ENCODE measurements at places on chromosomes 3 and 15.

- DNase-seq = no peak
- no peaks in the 10 kb centered on the region for H3K27me3 ChIP-seq
- H3K36me3 ChIP-seq = no peaks in the 10 kb centered on the region
- no peak overlapping the region for H3K27ac ChIP-seq
These were observed 226.7 kb upstream of the ALCAM start for GRCh38 chr3:105139881-105140560.

- no peak for DNase-seq
- H3K27me3 ChIP-seq = no peaks in the 10 kb centered on the region
- H3K36me3 ChIP-seq = no peaks in the 10 kb centered on the region
- H3K4me1 ChIP-seq = no peaks in the 10 kb centered on the region
- H3K4me3 ChIP-seq = no peak overlapping the region
These were observed 55.4 kb upstream of the SEC13 start for GRCh38 chr3:10376353-10376752.

DNA sequence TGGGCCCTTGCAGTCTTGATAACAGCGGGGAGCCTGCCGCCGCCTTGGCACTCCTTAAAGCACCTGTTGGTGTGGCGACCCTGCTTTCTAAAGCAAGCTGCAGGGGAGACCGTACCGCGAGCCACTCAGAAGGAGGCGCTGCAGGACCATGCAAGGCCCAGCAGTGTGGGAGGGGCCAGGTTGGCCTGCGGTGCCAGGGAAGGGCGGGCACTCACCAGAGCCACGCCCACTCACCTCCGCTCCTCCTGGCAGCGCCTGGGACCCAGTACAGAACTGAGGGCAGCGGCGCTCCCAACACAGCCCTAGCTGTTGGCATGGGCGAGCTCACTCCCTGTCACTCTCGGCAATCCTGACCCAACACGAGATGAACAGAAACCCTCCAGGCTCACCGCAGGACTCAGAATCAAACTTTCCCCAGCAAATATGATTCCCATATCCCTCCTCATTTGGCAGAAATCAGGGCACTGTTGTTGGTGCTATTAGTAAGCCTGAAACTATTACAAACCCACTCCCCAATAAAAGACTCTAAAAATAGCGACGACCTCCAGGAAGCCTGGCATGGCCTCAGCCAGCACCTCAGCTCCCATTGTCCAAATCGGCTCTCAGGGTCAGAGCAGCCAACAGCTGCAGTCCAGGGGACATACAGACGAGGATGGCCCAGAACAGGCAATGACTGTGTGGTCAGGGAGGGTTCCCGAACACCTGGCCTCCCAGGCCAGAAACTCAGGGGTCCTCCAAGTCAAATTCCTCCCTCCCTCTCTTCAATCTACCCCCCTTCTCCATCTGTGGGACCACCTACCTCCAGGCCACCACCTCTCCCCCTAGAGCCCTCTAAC is 77.2 kb downstream of the TBC1D2B start:
- DNase-seq = peak; percentile 81
- H3K27me3 ChIP-seq = no peaks in the 10 kb centered on the region

- peak; percentile 78 for DNase-seq
- no peaks in the 10 kb centered on the region for H3K27me3 ChIP-seq
- no peak overlapping the region for H3K4me3 ChIP-seq
- peak overlapping the region; percentile 53 for H3K27ac ChIP-seq
These were observed 46.9 kb upstream of the SPRED1 start for GRCh38 chr15:38205526-38206272.

- no peak for DNase-seq
- H3K36me3 ChIP-seq = peaks cover 31% of the 10 kb centered on the region
- no peaks in the 10 kb centered on the region for H3K27me3 ChIP-seq
- H3K27ac ChIP-seq = no peak overlapping the region
- no peaks in the 10 kb centered on the region for H3K4me1 ChIP-seq
These were observed 24.1 kb downstream of the GYG1 start for GRCh38 chr3:149015393-149015792.

DNA sequence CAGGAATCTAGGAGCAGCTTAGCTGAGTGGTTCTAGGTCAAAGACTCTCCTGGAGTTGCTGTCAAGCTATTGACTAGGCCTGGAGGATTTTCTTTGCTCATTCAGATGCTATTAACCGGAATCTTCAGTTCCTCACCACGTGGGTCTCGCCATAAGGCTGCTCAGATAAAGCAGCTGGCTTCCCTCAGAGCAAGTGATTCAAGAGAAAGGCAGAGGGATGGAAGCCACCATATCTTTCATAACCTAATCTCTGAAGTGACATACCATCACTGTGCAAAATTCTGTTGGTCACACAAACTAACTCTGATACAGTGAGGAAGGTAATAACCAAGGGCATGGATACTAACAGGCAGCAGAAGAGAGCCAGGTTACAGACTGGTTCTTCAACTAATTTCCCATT is 72.7 kb upstream of the FLNB start:
- no peaks in the 10 kb centered on the region for H3K4me1 ChIP-seq
- no peaks in the 10 kb centered on the region for H3K27me3 ChIP-seq
- no peak overlapping the region for H3K27ac ChIP-seq
- no peak for DNase-seq
- H3K36me3 ChIP-seq = peaks cover 5% of the 10 kb centered on the region

DNA sequence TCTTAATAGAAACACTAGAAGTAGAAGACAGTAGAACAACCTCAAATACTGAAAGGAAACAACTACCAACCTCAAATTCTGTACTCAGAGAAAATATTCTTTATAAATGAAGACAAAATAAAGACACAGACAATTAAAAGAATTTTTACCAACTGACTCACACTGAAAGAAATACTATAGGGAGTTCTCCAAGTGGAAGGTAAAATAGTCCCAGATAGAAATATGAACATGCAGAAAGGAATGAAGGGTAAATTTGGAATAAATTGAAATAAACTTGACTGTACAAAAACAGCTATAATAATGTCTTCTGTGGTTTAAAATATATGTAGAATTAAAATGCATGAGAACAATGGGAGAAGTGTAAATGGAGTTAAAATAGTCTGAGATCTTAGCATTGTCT is 36.7 kb upstream of the CCDC174 start:
- H3K27ac ChIP-seq = no peak overlapping the region
- no peak overlapping the region for H3K4me3 ChIP-seq
- no peaks in the 10 kb centered on the region for H3K4me1 ChIP-seq
- no peak for DNase-seq
- peaks cover 26% of the 10 kb centered on the region for H3K27me3 ChIP-seq

- no peaks in the 10 kb centered on the region for H3K27me3 ChIP-seq
- H3K27ac ChIP-seq = no peak overlapping the region
- no peak overlapping the region for H3K4me3 ChIP-seq
- no peaks in the 10 kb centered on the region for H3K36me3 ChIP-seq
These were observed 10.8 kb upstream of the SLC6A20 start for GRCh38 chr3:45807133-45807532.

GRCh38 chr3:159170436-159171003 is 368.7 kb downstream of the MFSD1 start:
- no peaks in the 10 kb centered on the region for H3K4me1 ChIP-seq
- H3K4me3 ChIP-seq = no peak overlapping the region
- peak overlapping the region; percentile 46 for H3K27ac ChIP-seq
- DNase-seq = no peak
- no peaks in the 10 kb centered on the region for H3K36me3 ChIP-seq

- H3K27me3 ChIP-seq = no peaks in the 10 kb centered on the region
- no peak for DNase-seq
- H3K4me3 ChIP-seq = no peak overlapping the region
- H3K36me3 ChIP-seq = no peaks in the 10 kb centered on the region
- H3K4me1 ChIP-seq = peaks cover 4% of the 10 kb centered on the region
- no peak overlapping the region for H3K27ac ChIP-seq
These were observed 25.3 kb upstream of the TM4SF4 start for GRCh38 chr3:149449182-149449581.

DNA sequence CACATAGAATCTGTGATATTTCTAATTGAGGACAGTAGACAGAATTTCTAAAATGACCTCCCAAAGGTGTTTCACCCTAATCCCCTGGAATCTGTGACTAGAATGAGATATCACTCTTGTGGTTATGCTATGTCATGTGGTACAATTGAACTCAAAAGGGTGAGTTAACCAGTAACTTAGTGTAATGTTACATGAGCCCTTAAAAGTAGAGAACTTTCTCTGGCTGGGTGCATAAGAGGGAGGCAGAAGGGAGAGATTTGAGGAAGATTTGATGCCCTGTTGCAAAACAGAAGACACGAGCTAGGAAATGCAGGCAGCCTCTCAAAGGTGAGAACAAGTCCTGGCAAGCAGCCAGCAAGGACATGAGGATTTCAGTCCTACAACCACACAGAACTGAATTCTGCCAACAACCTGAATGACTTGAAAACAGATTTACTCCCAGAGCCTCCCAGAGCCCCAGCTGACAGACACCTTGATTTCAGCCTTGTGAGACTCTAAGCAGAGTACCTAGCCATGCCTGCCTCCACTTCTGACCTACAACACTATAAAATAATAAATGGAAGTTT is 160.3 kb downstream of the MTHFS start:
- H3K36me3 ChIP-seq = no peaks in the 10 kb centered on the region
- no peak overlapping the region for H3K4me3 ChIP-seq
- DNase-seq = no peak
- H3K27me3 ChIP-seq = no peaks in the 10 kb centered on the region
- H3K27ac ChIP-seq = no peak overlapping the region
- H3K4me1 ChIP-seq = no peaks in the 10 kb centered on the region

GRCh38 chr15:101451846-101452245 is 37.7 kb downstream of the PCSK6 start:
- H3K4me1 ChIP-seq = peaks cover 16% of the 10 kb centered on the region
- no peaks in the 10 kb centered on the region for H3K27me3 ChIP-seq
- H3K4me3 ChIP-seq = no peak overlapping the region
- H3K36me3 ChIP-seq = no peaks in the 10 kb centered on the region

- no peak overlapping the region for H3K27ac ChIP-seq
- no peak for DNase-seq
- no peaks in the 10 kb centered on the region for H3K27me3 ChIP-seq
- no peak overlapping the region for H3K4me3 ChIP-seq
These were observed 33.0 kb downstream of the DNAH1 start for GRCh38 chr3:52349131-52349530.

- no peak overlapping the region for H3K4me3 ChIP-seq
- H3K27ac ChIP-seq = no peak overlapping the region
These were observed 158.8 kb downstream of the SLCO3A1 start for GRCh38 chr15:92012368-92012629.

DNA sequence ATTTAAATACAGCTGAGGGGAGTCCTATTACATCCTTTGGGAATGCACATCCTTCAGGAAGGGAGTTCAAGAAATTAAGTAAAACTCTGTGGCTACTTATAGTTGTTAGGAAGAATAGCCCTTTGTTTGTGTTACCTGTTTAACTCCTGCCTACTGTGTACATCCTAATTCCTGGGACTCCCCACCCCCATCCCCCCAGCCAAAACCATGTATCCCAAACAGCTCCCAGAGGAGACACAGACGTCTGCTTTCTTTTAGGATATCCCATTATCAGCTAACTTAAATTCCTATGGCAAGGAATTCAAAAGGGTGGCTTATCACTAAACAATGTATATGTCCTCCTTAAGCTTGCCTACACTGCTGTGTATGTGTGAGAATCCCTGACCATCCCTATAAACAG is 581.7 kb downstream of the DIPK2A start:
- H3K27me3 ChIP-seq = no peaks in the 10 kb centered on the region
- H3K4me1 ChIP-seq = no peaks in the 10 kb centered on the region
- no peak for DNase-seq
- no peak overlapping the region for H3K4me3 ChIP-seq
- no peaks in the 10 kb centered on the region for H3K36me3 ChIP-seq
- H3K27ac ChIP-seq = no peak overlapping the region

GRCh38 chr15:70758790-70759462 is 4.4 kb downstream of the UACA start:
- peaks cover 3% of the 10 kb centered on the region for H3K4me1 ChIP-seq
- H3K27me3 ChIP-seq = no peaks in the 10 kb centered on the region
- no peak overlapping the region for H3K4me3 ChIP-seq

DNA sequence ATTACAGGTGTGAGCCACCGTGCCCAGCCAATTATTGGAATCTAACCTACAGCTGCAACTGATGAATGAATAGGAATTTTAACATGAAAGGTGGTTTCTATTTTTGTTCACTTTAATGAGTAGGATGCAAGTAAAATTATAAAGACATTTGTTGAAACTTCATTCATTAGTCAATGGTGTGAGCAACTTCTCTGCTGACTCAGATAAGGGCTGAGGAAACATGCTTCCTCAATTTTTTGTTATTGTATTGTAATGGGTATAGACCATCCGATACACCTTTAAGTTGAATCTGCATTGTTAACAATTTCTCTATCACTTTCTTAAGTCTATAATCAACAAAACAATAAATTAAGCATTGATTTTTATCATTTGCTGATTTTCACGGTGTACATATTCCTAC is 127.8 kb downstream of the STAG1 start:
- peak overlapping the region; percentile 55 for H3K27ac ChIP-seq
- H3K4me1 ChIP-seq = peaks cover 16% of the 10 kb centered on the region
- no peak for DNase-seq
- peaks cover 10% of the 10 kb centered on the region for H3K36me3 ChIP-seq
- no peaks in the 10 kb centered on the region for H3K27me3 ChIP-seq

GRCh38 chr3:137471130-137471529 is 293.0 kb upstream of the SOX14 start:
- H3K27me3 ChIP-seq = no peaks in the 10 kb centered on the region
- H3K4me3 ChIP-seq = no peak overlapping the region
- H3K36me3 ChIP-seq = no peaks in the 10 kb centered on the region

GRCh38 chr3:78880603-78881461 is 887.0 kb downstream of the ROBO1 start:
- H3K4me1 ChIP-seq = no peaks in the 10 kb centered on the region
- H3K27me3 ChIP-seq = no peaks in the 10 kb centered on the region
- H3K27ac ChIP-seq = no peak overlapping the region
- H3K36me3 ChIP-seq = no peaks in the 10 kb centered on the region
- H3K4me3 ChIP-seq = no peak overlapping the region

DNA sequence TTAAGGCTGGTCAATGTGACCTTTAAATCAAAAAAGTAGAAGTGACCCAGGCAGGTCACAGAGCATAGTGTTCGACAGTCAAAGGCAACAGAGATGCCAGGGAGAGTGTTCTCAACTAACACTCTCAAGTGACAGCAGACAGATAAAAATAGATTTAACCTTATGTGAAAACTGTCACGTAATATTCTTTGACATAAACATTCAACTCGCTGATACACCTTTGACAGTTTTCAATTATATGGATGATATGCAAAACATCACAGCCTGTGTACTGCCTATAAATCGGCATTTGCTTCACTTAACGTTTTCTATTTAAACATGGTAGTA is 15.5 kb downstream of the PDZRN3 start:
- H3K4me3 ChIP-seq = no peak overlapping the region
- H3K27ac ChIP-seq = no peak overlapping the region
- peaks cover 6% of the 10 kb centered on the region for H3K36me3 ChIP-seq
- no peak for DNase-seq

GRCh38 chr3:42851228-42851834 is 24.3 kb downstream of the CYP8B1 start:
- no peak for DNase-seq
- H3K27me3 ChIP-seq = no peaks in the 10 kb centered on the region
- no peak overlapping the region for H3K27ac ChIP-seq
- H3K4me3 ChIP-seq = no peak overlapping the region
- H3K4me1 ChIP-seq = peaks cover 7% of the 10 kb centered on the region

- H3K4me1 ChIP-seq = no peaks in the 10 kb centered on the region
- H3K36me3 ChIP-seq = no peaks in the 10 kb centered on the region
- no peaks in the 10 kb centered on the region for H3K27me3 ChIP-seq
- no peak overlapping the region for H3K4me3 ChIP-seq
These were observed 106.7 kb upstream of the TNIK start for GRCh38 chr3:171566803-171567422.

Data from large intestine (tissue), 12 donors.